ENCODE measurements at places on chromosomes 13 and 19.
A peak's percentile ranks its signal among the peaks of the same experiment; 100 is the strongest.

GRCh38 chr13:99062593-99062992 is 84.7 kb upstream of the DOCK9 start:
- DNase-seq: no peak

GRCh38 chr13:21060338-21061028 is 903 bp downstream of the LATS2 start:
- DNase-seq: no peak

GRCh38 chr13:113052971-113053370 is 52.6 kb upstream of the F7 start:
- no peak for DNase-seq

DNA sequence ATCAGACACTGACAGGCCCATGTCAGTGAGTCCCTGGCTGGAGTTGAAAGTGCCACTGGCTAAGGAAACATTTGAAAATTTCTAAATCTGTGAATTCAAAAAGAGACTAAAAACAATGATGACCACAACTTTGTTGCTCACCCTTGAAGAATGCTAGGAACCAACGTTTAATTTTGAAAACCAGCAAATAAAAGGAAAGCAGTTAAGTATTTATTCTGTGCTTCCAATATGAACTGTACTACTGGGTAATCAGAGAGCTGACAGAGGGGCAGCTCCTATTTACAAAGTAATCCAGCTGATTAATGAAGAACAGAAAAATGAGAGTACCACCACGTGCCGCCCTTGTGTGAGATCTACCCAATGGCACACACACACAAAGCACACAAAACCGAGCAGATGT is 44.7 kb upstream of the LATS2 start:
- no peak for DNase-seq

GRCh38 chr19:2724148-2724557 is 3.0 kb upstream of the DIRAS1 start:
- no peak for DNase-seq

GRCh38 chr13:20001366-20002190 is 43.1 kb downstream of the ZMYM2 start:
- no peak for DNase-seq

- no peak for DNase-seq
These were observed 93.3 kb downstream of the OLFM4 start for GRCh38 chr13:53121919-53122318.

GRCh38 chr19:16384688-16385087 is 60.1 kb downstream of the KLF2 start:
- no peak for DNase-seq

- no peak for DNase-seq
These were observed 9.3 kb downstream of the COLGALT1 start for GRCh38 chr19:17564781-17565180.

DNA sequence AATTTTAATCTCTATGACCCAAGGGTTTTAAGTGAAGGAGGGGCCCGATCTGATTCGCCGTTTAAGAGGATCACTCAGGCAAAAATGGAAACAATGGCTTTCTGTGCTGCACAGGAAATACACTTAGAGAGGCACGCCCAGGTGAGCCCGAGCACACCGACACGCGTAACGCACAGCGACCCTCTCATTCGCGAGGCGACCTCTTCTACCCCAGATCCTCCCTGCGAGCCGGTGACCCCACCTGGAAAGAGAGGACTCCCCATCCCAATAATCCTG is 216 bp downstream of the SH2D3A start:
- DNase-seq: no peak

- DNase-seq: no peak
These were observed at the start of gene CNOT3 for GRCh38 chr19:54137699-54138488. CNOT3 (plus strand) TSS chr19:54137762; CDS start chr19:54142979, 5,217 bp downstream.

DNA sequence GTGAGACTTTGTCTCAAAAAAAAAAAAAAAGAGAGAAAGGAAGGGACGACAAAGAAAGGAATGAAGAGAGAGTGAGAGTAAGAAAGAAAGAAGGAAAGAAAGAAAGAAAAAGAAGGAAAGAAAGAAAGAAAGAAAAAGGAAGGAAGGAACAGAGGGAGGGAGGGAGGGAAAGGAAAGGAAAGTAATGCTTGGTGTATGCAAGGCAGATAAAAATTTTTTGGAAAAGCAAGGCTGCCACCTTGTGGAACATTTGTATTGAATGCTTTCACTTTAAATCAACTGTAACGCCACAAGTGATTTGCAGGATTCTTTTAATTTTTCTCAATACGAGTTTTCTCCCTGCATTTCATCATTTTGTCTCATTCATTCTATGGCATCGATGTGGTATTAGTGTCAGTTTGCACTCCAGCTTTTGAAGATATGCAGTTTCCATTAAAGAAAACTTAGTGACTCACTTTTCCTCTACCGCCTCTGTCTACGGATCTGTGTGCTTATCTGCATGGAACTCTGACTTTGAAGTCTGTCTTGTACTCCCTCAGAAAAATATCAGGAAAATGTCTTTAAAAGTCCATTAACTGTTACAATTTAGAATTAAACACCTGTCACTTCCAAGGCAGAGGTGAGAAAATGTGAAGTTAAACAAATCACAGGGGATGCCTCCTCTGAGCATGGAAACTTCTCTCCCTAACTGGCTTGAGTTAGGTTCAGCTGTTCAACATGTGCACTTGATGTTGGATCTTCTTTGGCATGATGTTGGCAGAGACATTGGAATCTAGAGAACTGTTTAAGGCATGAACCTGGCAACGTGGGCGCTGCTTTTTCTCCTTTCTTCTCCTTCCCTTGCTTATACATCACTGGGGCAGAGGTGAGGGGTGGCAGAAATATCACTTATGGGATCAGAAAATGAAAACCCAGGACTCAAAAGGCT is 20.0 kb upstream of the ZDHHC20 start:
- DNase-seq: peak; percentile 9

DNA sequence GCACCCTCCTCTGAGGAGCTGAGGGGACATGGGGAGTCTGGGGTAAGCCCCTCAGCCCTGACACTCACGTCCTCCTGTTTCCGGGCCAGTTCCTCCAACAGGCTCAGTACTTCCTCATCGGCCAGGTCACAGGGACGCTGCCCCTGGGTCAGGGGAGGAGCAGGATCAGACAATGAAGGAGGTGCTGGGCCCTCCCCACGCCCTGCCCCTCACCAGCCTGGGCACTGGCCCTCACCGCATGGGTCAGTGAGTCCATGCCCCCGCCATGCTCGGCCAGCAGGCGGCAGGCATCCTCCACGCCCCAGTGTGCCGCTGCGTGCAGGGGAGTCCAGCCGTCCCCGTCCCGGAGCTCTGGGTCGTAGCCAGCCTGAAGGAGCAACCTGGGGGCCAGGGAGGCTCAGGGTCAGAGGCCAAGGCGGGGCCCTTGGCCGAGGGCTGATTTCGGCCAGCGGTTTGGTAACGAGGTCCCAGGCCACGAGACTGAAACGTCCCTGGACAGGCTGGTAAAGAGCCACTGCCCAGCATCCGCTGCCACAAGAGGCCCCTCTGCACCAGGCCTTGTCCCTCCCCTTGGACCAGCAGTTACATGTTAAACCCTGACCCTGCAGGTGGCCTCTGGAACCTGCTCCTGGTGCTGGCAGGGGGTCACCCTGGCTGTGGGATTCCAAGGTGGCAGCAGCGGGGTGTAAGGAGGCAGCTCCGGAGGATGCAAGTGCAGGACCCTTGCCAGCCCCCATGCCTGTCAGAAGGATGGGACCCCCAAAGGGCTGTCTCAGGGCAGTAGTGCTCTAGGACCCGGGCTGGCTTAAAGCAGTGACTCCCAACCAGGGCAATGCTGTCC is 18.5 kb downstream of the PPP1R12C start:
- no peak for DNase-seq

DNA sequence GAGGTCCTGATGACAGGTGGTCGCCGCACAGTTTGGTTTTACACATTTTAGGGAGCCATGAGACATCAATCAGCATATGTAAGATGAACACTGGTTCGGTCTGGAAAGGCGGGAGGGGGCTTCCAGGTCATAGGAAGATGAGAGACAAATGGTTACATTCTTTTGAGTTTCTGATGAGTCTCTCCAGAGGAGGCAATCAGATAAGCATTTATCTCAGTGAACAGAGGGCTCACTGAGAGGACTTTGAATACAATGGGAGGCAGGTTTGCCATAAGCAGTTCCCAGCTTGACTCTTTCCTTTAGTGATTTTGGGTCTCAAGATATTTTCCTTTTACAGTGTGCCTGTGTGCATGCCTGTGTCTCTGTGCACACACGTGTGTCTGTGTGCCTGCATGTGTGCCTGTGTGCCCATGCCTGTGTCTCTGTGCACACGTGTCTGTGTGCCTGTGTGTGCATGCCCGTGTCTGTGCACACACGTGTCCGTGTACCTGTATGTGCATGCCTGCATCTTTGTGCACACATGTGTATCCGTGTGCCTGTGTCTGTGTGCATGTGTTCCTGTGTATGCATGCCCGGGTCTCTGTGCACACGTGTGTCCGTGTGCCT is 35.5 kb upstream of the TMEM255B start:
- DNase-seq: no peak

DNA sequence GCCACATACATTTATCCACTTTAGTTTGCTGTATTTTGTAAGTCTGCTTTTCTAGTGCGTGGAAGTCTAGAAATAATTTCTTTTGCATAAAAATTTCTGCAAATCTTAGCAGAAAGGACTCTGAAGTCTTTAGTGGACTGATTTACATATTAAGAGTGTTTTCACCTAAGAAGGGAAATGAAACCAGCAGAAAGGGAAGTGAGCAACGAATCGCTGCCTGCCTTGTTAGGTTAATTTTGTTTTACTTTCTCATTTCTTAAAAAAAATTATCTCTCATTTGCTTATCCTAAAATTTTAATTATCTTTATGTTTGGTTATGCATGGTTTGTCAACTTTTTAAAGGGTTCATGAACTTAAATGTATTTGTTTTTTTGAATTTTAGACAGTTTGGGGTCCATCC is 767 bp upstream of the GPR18 start:
- DNase-seq: no peak

- DNase-seq: no peak
These were observed 4.7 kb upstream of the FLT1 start for GRCh38 chr13:28499609-28500008.

GRCh38 chr19:19758164-19758563 is 25.3 kb upstream of the ZNF14 start:
- no peak for DNase-seq

DNA sequence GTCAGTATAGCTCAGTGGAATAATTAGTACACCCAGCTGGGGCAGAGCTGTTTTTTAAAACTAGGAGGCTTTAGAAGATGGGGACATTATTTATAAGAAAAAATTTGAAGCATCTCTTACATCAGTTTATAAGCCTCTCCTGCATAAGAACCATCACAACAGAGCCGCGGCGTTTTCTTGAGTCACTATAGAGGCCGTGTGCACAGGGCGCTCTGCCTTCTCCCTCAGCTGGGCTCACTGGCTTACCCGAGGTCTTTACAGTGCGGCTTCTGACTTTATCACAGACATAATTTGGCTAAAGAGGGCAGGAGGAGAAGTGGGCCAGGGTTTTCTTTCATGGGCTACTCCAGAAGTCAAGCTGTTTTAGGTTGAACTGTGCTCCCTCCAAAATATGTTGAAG is 135.5 kb upstream of the RNF113B start:
- no peak for DNase-seq

DNA sequence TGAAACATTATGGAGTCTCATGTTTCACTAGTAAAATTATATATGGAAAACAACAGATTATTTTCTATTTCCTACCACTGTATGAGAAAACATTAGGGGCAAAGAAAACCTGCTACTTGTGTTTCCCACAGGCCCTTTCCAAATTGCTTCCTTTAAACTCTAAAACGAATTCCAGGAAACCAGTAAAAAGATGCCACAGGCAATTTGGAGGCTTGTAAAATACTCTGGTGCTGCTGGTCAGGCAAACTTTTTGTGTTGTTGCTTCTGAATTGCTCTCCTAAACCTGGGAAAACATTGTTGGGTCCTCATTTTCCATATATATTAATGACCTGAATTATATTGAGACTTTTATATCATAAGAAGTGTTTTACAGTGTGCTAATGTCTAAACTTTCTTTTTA is 141.5 kb downstream of the TDRD3 start:
- DNase-seq: no peak

GRCh38 chr13:79772811-79773210 is 291.9 kb downstream of the NDFIP2 start:
- no peak for DNase-seq

- no peak for DNase-seq
These were observed 133.4 kb upstream of the NBEA start for GRCh38 chr13:34808649-34809048.

GRCh38 chr13:50700664-50701305 is 142.7 kb downstream of the DLEU7 start:
- DNase-seq: no peak

DNA sequence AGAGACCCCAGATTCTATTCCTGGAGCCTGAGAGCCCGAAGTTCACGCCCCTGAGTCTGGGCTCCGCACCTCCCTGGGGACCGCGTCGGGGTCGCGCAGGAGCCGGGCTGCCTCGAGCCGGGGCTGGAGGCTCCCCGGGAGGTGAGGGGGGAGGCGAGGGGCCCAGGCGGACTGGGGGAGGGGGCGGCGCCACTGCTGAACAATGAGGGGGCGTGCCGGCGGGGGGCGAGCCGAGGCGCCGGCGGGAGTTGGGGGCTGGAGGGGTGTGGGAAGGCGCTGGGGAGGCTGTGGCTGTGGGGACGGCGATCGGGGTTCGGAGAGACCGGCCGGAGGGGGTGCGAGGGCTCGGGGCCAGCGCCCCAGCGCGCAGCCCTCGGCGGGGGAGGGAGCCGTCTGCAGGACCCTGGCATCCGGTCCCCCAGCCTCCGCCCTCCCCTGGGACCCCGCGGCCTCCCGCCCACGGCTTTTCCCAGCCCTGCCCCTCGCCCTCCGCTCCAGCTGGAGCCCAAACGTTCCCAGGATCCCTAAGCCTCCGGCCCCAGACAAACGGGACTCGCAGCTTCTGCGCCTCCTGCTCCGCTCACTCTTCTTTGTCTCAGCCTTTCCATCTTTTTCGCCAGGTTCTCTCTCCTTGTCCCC is 922 bp downstream of the PLEKHG2 start:
- no peak for DNase-seq

DNA sequence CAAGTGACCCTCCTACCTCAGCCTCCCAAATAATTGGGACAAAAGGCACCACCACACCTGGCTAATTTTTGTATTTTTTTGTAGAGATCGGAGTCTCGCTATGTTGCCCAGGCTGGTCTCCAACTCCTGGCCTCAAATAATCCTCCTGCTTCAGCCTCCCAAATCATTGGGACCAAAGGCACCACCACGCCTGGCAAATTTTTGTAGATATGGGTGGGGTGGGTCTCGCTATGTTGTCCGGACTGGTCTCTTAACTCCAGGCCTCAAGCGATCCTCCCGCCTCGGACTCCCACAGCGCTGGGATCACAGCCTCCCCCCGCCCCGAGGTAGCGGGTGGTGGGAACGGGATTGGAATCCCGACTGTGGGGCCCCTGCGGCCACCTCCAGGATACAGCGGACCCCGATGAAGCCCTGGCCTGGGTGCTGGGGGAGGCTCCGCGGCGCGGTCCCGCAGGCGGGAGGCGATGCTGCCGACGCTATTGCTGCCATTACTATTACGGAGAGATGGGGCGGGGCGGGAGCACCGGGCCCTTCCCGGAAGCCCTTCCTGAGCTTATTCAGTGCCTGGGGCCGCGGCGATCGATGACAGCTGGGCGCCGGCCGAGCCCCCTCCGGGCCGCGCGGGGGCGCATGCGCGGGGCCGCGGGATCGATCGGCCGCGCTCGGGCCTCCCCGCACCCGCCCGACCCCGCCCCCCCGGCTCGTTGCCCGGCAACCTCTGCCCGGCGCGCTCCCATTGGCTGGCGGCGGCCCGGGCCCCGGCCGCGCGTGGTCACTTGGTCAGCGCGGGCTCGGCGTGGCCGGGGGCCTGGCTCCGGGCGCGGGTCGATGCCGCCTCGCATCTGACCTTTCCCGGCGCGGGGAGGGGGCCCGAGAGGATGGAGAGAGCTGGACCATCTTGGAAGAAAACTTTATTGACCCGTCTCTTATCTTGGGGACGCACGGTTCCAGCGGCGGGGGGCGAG is 27.9 kb upstream of the ONECUT3 start:
- DNase-seq: no peak

All from NCI-H510A (cell line).